Right hindlimb (tissue), 1 donor: ENCODE measurements at places on chromosomes 4 and X.
A peak's percentile ranks its signal among the peaks of the same experiment; 100 is the strongest.

DNA sequence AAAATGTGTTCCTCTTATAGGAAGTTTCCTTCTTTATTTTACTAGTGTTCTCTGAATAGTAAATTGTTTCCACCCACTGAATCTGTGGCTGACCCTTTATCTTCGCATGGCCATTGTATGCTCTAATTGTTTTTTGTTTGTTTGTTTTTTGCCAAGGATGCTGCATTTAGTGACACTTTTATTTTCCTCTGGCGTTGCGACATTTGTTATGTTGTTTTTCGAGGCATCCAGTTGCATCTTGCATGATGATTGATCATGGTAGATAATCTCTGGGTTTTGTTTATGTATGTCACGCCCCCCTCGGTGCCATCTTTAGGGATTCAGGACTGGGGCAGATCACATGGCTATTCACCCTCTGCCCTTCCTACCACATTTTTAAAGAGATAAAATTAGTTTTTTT lies 2.2 kb downstream of the NMU start:
- DNase-seq: no peak

DNA sequence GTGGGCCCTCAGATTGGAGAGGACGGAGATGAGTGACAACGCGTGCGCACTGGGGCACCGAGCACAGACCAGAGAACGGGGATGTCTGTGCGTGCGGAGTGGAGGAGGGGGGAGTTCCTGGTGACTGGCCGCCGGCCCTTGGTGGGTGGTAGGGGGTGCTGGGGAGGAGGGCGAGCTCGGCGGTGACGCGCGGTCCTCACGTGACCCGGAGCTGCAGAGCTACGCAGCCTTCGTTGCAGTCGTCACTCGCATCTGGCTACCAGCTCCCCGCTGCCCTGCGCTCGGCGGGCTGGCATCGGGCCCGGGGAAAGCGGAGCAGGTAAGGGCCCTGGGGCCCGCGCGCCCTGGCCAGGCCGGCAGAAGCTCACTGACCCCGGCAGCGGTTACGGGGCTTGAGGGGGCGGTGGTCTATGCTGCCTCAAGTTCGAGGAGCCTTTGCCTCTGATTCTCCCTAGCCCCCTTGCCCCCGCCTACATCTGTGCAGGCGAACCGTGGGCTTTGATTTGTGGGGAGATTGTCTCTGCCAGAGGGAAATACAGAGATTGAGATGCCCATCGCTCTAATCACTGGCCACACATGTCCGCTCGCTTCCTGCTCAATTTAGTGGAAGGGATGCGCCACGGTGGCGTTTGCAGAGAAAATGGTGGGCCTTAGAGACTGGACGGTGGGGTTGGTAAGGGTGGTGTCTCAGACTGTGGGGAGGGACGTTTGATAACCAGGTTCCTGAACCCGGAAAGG lies at the start of gene ARMCX4:
ARMCX4 (plus strand) TSS at position 245 of the 738 bp plus-strand sequence. CDS start 3,134 bp downstream, outside the sequence.
- peak; percentile 83 for DNase-seq

DNA sequence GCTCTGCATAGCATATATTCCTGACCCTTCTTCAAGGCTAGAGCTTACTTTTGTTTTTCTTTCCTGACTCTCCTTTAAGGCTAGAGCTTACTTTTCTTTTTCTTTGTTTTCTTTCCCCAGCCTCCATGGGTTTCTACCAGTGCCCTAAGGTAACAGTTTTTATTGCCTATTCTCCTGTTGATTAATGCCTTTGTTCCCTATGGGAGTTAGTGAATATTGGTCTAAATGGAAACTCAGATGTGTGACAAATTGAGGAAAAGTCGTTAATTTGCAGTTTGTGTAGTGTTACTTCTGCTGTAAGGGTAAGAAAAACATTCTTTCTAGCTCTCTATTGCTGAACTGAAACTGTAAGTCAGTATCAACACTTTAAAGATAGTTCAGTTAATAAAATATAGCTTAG lies 358.7 kb downstream of the IL15 start:
- no peak for DNase-seq

GRCh38 chrX:129719931-129720530 lies 18.7 kb upstream of the XPNPEP2 start:
- peak; percentile 34 for DNase-seq

DNA sequence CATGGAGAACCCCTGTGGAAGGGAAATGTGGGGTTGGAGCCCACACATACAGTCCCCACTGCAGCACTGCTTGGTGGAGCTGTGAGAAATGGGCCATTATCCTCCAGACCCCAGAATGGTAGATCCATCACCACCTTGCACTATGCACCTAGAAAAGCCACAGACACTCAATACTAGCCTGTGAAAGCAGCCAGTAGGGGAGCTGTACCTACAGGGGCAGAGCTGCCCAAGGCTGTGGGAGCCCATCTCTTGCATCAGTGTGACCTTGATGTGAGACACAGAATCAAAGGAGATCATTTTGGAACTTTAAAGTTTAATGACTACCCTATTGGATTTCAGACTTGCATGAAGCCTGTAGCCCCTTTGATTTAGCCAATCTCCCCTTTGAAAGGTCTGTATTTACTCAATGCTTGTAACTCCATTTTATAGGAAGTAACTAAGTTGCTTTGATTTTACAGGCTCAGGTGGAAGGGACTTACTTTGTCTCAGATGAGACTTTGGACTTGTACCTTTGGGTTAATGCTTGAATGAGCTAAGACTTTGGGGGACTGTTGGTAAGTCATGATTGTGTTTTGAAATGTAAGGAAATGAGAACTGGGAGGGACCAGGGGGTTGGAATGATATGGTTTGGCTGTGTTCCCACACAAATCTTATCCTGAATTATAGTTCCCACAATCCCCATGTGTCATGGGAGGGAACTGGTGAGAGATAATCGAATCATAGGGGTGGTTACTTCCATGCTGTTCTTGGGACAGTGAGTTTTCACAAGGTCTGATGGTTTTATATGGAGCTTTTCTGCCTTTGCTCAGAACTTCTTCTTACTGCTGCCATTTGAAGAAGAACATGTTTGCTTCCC lies 352.6 kb downstream of the INPP4B start:
- DNase-seq: no peak

- no peak for DNase-seq
Observed at GRCh38 chrX:64093761-64094160, 111.7 kb downstream of the AMER1 start.

- DNase-seq: no peak
Observed at GRCh38 chr4:143246977-143247376, 62.3 kb downstream of the USP38 start.

GRCh38 chr4:168887809-168888208 lies 122.2 kb downstream of the CBR4 start:
- no peak for DNase-seq

GRCh38 chr4:11341337-11342043 lies 87.2 kb downstream of the HS3ST1 start:
- DNase-seq: no peak

DNA sequence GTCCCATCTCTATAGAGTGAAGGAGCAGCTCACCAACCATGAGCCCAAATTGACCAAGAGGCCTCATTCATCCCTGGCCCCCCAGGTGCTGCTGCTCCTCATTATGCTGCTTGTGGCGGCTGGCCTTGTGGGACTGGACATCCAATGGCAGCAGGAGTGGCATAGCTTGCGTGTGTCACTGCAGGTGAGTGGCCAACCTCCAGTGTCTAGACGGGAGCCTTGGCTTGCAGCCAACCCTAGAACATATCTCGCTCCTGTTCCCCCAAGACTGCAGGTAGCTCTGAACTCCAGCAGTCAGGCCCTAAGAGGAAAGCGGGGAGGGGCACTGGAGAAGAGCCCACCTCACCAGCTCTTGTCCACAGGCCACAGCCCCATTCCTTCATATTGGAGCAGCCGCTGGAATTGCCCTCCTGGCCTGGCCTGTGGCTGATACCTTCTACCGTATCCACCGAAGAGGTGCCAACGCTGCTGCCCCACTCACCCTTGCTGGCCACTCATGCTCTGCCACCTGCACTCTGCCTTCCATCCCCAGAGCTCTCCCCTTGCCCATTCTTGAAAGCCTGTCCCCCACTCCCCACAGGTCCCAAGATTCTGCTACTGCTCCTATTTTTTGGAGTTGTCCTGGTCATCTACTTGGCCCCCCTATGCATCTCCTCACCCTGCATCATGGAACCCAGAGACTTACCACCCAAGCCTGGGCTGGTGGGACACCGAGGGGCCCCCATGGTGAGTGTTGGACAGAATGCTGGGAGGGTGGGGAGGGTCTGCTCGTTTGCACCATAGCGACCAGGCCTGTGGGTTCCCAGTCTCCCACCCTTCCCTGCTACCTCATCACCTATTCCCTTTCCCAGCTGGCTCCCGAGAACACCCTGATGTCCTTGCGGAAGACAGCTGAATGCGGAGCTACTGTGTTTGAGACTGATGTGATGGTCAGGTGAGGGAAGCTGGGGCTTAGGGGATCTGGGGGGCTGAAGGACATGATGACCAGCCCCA lies 3.5 kb downstream of the GDPD2 start:
- DNase-seq: no peak

DNA sequence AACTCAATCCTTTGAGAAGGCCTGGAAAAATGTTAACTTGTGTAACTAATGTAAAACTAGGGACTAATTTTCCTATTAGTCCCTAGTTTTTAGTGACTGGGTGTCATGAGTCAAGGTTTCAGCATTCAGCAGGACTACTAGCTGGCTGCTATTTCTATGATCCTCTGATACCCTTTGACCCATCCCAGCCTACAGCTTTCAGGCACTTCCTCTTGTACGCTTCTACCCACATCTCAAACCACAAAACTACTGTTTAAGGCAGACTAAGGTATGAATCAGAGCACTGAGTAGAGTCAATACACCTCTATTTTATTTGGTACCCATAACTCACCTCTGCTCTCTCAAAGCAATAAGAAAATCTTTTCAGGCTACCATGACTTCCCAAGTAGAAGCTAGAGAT lies 809.6 kb downstream of the PDHA2 start:
- no peak for DNase-seq

DNA sequence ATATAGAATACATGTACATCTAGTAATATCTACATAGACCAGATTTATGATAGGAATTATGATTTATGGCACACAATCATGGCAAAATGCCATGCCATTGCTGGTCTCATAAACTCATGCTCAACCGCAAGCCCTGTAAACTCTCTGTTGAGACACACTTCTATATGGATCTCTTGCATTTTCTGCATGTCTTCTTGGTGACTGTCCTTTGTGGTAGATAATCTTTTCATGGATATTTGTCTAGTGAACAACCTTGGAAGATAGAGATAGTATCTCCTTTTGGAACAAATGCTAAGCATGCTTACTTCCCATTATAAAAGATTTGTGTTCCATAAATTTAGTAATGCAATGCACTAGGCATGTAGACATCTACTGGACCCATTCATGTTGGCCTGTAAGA lies 328.0 kb downstream of the NAF1 start:
- no peak for DNase-seq

DNA sequence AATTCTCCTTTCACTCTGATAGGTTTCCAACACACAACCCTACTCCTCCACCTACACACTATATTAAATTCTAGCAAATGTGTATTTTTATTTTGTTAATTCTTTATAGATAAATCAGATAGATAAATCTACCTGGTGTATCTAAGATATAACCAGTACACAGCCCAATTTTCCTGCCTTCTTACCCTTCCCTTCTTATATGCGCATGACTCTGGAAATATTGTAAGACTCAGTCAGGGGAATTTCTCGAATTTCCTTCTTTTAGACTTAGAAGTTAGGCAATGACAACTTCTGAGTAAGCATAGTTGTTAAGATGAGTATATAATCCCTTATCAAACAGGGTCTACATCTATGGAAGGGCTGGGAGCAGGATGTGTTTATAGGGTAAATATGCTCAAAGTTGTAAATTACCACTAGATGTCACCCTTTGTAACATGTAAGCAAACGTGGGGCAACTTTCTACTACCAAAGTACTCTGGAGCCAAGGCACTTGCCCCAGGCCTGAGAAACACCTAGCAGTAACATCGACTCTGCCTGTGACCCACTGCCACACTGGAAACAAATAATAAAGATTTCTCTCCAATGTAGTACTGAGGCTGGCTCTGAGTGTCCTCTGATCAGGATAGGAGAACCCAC lies 444.7 kb downstream of the IQCM start:
- no peak for DNase-seq

DNA sequence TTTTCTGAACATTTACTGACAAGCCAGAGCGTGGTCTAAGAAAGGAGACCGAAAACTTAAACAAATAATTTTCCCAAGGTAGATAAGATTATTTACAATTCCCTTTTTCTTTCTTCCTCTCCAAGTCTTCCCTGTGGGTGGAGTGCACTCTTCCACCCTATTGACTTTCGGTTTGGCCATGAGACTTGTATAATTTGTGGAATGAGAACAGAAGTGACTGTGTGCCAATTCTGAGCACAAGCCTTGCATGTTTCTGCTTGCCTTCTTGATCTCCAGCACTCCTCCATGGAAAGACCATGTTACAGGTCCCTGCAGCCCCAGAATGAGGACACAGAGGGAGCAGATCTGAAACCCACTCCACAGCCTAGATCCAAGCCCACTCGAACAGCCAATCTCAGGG lies 150.0 kb upstream of the HPGD start:
- DNase-seq: no peak

- DNase-seq: no peak
Observed at GRCh38 chrX:108216919-108217571, 125.5 kb downstream of the ATG4A start.

GRCh38 chrX:40174001-40174853 lies 76.5 kb upstream of the BCOR start:
- DNase-seq: peak; percentile 58

DNA sequence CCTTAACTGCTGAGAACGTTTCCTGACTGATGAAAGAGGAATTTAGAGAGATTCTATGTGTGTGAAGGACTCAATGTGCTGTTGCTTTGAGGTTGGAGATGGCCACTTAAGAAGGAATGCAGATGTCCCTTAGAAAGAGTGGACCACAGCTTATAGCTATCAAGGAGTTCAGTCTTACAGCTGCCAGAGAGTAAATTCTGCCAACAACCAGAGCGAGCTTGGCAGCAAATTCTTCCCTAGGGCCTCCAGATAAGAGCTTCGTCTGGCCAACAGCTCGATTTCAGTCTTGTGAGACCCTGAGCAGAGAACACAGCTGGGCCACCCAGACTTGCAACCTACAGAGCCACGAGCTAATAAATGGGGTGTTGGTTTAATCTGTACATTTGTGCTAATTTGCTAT lies 21.8 kb downstream of the MID1 start:
- peak; percentile 44 for DNase-seq

GRCh38 chr4:38045289-38045988 lies 85.2 kb downstream of the PTTG2 start:
- DNase-seq: no peak

DNA sequence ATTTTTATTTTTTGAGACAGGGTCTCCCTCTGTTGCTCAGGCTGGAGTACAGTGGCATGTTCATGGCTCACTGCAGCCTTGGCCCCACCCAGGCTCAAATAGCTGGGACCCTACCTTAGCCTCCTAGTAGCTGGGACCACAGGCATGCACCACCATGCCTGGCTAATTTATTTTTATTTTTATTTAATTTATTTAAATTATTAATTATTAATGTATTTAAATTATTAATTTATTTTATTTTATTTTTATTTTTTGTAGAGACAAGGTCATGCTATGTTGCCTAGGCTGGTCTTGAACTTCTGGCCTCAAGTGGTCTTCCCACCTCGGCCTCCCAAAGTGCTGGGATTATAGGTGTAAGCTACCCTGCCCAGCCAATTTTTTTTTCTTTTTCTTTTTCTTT lies 69.3 kb downstream of the EGF start:
- DNase-seq: no peak

- no peak for DNase-seq
Observed at GRCh38 chrX:113289503-113289902, 448.9 kb upstream of the AMOT start.

GRCh38 chr4:145340071-145340675 lies 141.5 kb upstream of the SMAD1 start:
- no peak for DNase-seq

- no peak for DNase-seq
Observed at GRCh38 chrX:153640736-153641575, 6.0 kb upstream of the DUSP9 start.

GRCh38 chr4:8817096-8817812 lies 54.4 kb downstream of the HMX1 start:
- no peak for DNase-seq
